Retina (tissue), 1 donor: ENCODE measurements at places on chromosomes 3 and 15.
A peak's percentile ranks its signal among the peaks of the same experiment; 100 is the strongest.

- no peak for DNase-seq
Measured at GRCh38 chr3:196193736-196194541, 17.3 kb downstream of the ZDHHC19 start.

- no peak for DNase-seq
Measured at GRCh38 chr3:37140899-37141541, 33.4 kb downstream of the LRRFIP2 start.

- DNase-seq = no peak
Measured at GRCh38 chr3:40923143-40923542, 276.2 kb upstream of the CTNNB1 start.

- DNase-seq = no peak
Measured at GRCh38 chr15:99142562-99142961, 37.7 kb downstream of the SYNM start.

DNA sequence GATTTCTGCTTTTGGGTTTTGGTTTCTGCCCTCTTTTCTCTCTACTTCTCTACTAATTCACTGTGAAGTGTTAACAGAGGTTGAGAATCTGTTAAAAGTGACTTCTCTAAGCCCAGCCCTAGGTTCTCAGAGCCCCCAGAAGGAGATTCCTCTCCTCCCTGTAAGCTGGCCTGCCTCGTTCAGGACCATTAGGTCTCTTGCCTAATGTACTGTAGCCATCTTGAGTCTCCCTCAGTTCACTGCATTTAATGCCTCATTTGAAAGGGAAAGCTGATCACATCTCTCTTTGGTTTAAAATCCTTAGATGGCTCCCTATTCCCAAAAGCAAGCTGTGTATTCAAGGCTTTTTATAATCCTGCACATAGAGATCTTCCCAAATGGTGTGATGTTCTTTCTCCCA lies 16.3 kb downstream of the RTP1 start:
- no peak for DNase-seq

GRCh38 chr15:76342382-76343201 lies 6.0 kb downstream of the ISL2 start:
- DNase-seq = peak; percentile 72

- DNase-seq = no peak
Measured at GRCh38 chr3:54294214-54294613, 171.9 kb downstream of the CACNA2D3 start.

DNA sequence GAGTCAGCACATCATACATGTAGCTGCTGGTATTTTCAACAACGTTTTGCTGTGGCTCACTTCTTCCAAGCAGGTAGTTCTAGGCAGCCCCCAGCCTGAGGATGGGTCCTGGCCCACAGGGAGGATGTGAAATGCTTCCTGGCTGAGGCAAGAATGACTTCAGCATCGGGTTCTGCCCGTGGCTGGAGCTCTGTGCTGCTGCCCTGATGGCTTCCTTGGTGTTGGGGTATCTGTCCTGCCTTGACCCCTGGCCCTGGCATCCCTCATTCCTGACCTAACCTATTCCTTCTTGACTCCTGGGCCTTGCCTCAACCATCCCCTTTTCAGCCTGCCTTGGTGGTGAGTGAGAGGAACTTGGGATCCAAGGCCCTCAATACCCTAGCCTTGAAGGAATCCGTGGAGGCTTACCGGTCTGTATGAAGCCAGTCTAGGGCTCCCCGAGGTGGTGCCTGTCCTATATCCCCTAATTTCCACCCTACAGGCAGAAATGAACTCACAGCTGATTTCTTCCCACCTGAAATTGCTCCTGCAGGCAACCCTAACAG lies 300.6 kb downstream of the TLE3 start:
- DNase-seq = no peak

GRCh38 chr3:50352781-50353180 lies 2.1 kb downstream of the CYB561D2 start:
- DNase-seq = no peak
